ENCODE measurements at places on chromosomes 3 and 15.
A peak's percentile ranks its signal among the peaks of the same experiment; 100 is the strongest.

GRCh38 chr3:48285675-48286074, 44.8 kb downstream of the ZNF589 start:
- no peak for DNase-seq

DNA sequence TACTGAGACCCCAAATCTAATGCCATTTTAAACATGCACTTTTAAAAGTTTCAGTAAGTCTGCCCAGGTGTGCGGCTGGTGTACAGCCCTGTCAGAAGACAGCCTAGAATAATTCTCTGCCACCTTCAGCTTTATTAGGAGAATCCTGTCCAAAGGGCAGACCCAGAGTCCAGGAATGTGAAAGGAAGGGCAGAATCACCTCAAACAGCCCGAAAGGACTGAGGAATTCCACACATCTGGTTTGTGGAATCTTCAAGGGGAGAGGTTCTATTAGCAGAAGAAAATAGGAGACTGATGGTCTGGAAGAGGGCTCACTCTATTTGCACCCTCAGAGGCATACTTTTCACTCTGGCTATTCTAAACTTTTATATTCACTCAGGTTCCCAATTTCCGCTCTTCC, 46.6 kb downstream of the TYRO3 start:
- DNase-seq, result no peak

GRCh38 chr3:156749244-156749643, 74.9 kb downstream of the TIPARP start:
- DNase-seq, result no peak

DNA sequence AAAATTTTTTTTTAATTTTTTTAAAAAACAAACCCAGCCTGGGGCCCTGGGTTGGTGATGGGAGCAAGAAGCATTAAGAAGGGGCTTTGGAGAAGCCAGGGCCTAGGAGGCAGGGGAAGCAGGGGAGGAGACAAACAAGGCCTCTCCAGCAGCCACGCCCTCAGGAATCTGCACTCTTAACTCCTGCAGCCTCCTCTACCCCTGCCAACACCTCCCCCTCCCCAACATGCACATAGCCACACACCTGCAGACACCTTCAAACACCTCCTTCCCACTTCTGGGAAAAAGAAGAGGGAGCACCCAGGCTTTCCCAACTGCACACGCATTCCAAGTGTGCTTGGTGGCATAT, 2.7 kb upstream of the DCAF1 start:
- no peak for DNase-seq

- no peak for DNase-seq
These were observed 8.0 kb downstream of the PXK start for GRCh38 chr3:58340594-58341244.

GRCh38 chr3:25069970-25070369, 358.1 kb upstream of the RARB start:
- DNase-seq, result no peak

GRCh38 chr15:47548231-47548630, 169.1 kb upstream of the SEMA6D start:
- DNase-seq, result no peak

GRCh38 chr3:49924683-49925082, 4.9 kb downstream of the MON1A start:
- DNase-seq, result peak; percentile 62

DNA sequence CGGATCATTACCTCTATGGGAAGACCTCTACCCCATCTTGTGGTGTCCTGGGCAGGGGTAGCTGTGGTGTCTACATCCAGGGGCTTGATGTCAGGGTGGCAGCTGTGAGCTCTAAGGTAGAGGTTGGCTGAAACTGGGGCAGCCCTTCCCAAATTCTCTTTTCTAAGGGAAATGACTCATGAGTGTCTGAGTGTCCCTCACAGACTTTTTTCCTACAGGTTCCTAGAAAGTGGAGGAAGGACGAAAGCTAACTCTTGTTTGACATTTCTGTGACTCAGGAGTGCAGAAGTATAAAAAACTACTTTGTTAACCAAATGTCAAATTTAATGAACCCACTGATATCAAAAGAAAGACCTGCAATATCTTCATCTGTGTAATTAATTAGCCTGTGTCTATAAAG, 481.5 kb downstream of the PDCD6IP start:
- DNase-seq, result no peak

DNA sequence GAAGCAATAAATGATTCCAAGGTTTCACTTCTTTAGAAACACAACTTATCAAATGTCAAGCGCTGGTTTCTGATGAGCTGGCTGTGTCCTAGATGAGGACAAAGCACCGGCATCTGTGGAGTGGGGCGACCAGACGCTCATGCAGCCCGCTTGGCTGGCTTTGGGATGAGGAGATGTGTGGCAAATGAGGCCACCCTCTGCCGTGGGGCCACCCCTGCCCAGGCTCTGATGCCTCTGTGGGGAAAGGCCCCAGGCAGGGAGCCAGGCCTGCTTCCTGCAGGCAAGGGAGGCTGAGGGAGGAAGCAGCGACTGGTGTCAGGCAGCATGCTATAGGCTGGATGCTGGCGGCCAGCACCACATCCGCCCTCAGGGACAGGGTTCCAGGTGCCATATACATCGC, 102.9 kb downstream of the HERC2 start:
- DNase-seq, result no peak

GRCh38 chr3:52791928-52792327, 2.7 kb upstream of the ITIH3 start:
- DNase-seq, result no peak

- no peak for DNase-seq
These were observed 47.0 kb downstream of the ZNF609 start for GRCh38 chr15:64507293-64507802.

DNA sequence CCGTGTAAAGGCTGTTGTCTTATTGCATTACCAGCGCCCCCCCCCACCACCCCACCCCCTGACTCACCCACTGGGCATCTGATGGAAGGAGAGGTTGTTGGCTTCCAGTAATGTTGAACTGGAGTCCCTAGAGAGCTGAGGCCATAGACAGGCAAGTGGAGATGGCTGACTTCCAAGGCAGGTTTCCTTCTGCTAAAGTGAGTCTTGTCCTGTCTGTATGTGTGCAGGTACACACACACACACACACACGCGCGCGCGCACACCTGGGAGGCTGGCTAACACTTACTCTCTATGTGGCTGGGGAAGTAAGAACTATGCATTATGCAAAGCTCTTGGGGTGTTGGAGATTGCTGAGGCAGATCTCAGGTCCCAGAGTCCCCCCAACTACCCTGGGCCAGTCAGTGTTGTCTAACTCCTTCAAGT, 1.6 kb upstream of the KY start:
- peak; percentile 20 for DNase-seq

GRCh38 chr3:189947948-189948723, 172.6 kb downstream of the P3H2 start:
- DNase-seq, result no peak

- DNase-seq, result no peak
These were observed 95.7 kb upstream of the SLC2A2 start for GRCh38 chr3:171122240-171122639.

GRCh38 chr3:14877469-14877868, 58.7 kb downstream of the FGD5 start:
- DNase-seq, result no peak

GRCh38 chr15:79991826-79992225, 20.8 kb upstream of the BCL2A1 start:
- no peak for DNase-seq

DNA sequence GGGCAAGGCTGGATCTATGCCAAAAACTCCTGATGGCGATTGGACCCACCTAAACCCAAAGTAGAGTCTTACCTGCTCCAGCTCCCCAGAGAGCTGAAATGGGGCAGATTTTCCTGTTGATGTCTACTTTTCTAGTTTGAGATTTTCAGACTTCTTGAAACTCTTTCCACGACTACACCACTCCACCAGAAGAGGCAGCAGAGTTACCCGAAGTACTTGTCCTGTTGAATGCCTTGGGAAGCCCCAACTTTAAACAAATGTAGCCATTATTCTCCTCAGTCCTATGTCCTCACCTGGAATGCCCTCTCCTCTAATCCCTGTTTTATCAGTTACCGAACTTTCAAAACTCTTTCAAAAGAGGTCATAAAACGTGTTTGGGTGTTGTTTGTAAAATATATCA, 843.8 kb downstream of the VGLL3 start:
- DNase-seq, result no peak

DNA sequence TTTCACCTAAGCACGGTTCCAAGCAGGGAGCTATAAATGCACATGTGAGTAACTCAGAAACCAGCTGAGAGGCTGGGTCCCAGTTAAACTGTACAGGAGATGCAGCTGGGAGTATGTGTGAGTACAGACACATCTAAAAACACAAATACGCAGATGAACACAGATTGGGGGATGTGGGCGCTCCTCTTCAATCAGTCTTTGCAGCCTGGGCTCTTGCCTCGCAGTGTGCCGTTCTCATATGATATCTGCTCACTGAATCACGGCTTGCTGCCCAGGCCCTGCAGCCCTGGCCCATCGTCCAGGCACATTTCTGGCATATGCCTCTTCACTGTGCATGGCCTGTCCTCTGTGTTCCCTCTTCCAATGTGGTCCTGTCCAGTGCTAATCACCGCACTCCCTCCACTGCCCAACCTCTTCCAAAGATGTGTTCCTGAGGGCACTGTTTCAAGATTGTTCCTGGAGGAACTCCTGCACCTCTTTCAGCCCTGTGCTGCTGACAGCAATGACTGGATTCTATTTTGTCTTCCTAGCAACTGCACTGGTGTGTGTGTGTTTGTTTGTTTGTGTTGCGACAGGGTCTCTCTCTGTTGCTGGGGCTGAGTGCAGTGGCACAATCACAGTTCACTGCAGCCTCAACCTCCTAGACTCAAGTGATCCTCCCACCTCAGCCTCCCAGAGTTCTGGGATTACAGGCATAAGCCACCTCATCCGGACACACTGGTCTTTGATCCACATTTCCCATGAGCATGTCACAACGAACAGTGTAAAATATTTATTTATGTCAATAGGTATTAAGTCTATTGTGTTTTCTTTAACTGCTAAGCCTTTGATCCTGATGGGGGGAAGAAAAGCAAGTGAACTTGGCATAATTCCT, 17.0 kb downstream of the CA12 start:
- DNase-seq, result no peak

- DNase-seq, result no peak
These were observed 915.2 kb upstream of the ROBO1 start for GRCh38 chr3:80682951-80683350.

GRCh38 chr3:111828530-111828929, 30.5 kb upstream of the PHLDB2 start:
- DNase-seq, result no peak

GRCh38 chr3:126752303-126753190, 48.5 kb downstream of the CHCHD6 start:
- peak; percentile 72 for DNase-seq

DNA sequence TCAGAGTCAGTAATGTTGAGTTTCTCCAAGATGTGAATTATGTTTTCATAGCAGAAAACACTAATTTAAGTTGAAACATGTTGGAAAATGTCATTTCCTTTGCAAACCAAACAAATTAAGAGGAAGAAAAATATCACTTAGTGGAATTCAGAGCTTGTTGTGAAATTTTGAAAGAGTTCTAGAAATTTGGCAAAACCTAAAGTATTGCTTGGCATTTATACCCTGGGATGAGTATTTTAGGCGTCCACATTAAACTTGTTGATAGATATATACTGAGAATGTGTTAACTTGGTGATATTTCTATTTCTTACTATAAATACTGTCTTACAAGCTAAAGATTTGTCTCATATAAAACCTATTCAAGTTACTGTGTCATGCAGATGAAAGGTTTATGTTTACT, 335.2 kb downstream of the NSUN3 start:
- DNase-seq, result no peak

- DNase-seq, result no peak
These were observed 211.4 kb downstream of the RPLP1 start for GRCh38 chr15:69663982-69664381.

GRCh38 chr3:29475854-29476253, 195.0 kb downstream of the RBMS3 start:
- no peak for DNase-seq

DNA sequence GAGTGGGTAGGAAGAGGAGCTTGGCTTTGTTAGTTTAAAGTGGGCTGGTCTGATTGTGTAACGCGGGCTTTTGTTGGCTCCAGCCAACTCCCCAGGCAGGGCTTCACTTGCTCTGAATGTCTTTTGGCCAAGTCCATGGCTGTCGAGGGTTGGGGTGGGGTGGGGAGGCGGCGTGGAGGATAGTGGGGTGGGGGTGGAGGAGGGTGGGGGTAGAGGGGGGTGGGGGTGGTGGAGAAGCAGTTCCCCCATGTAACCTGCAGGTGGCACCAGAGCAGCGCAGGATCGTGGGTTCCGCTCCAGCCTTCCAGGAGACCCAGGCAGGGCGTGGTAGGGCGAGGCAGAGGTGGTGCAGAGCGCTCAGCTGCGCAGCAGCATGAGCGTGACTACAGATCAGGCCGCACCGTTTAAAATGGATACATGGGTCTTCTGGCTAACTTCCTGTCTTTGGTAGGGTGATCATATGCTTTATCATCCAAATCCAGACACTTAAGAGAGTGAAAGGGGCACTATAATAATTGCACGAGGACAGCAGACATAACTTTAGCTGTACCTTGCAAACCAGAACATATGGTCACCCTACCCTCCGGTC, 28.3 kb downstream of the GOLGA6A start:
- DNase-seq, result peak; percentile 87

- no peak for DNase-seq
These were observed 275.8 kb upstream of the RBMS3 start for GRCh38 chr3:29004885-29005599.

GRCh38 chr3:110343945-110344344, 727.7 kb upstream of the NECTIN3 start:
- DNase-seq, result no peak

- no peak for DNase-seq
These were observed 140.6 kb upstream of the PRR20G start for GRCh38 chr3:127428344-127428997.

- no peak for DNase-seq
These were observed 843 bp upstream of the CD47 start for GRCh38 chr3:108091498-108092250.

GRCh38 chr15:57320631-57321220, 55.6 kb upstream of the CGNL1 start:
- no peak for DNase-seq

DNA sequence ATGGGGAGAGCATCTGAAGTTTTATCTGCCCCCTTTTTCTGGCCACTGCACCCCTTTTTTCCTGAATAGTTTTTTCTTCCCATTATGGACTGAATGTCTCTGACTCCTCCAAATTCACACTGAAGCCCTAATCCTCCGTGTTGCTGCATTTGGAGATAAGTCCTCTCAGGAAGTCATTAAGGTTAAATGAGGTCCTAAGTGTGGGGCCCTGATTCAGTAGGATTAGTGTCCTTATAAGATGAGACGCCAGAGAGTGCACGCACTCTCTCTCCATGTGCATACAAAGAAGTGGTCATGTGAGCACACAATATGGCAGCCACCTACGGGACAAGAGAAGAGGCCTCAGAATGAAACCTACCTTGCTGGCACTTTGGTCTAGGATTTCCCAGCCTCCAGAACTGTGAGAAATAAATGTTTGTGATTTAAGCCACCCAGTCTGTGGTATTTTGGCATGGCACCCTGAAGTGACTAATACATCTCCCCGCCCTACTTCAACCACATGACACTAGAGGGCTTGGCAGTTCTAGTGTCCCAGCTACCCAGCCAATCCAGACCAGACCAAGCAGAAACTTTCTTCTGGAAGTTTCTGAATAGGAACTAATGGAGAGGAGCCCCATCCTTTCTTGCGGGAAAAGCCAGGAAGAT, 191.3 kb downstream of the PDE8A start:
- no peak for DNase-seq

Data from fibroblast of the conjunctiva (primary cell).